Psoas muscle (tissue), 8 donors: ENCODE measurements at places on chromosomes 3 and 15. TPM values are rescaled to one million over a fixed set of nuclear protein-coding genes. Genes with fewer than 3 reads are reported as not detected.

- no peak for DNase-seq
These were observed 2.7 kb downstream of the VGLL3 start for GRCh38 chr3:86988235-86988634.

C2CD4A gene
- 0.11 TPM for total RNA-seq

DNA sequence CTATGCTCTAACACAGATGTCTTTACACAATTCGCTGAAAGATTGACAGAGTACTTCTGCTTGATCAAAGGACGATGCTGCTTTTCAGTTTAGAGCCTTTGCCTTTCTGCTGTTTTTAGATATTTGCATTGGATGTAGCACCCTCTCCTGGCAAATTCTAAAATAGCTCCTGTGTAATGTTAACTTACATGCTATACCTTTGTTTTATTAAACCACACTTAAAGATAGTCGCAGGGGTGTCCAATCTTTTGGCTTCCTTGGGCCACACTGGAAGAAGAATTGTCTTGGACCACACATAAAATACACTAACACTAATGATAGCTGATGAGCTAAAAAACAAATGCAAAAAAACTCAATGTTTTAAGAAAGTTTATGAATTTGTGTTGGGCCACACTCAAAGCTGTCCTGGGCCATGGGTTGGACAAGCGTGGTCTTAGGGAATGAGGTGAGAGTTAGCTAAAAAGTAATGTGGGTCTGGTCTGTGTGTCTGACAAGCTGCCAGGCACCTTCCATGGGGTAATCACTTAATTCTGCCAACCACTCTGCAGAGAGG lies 62.9 kb downstream of the ATG7 start:
- DNase-seq, result no peak

DNA sequence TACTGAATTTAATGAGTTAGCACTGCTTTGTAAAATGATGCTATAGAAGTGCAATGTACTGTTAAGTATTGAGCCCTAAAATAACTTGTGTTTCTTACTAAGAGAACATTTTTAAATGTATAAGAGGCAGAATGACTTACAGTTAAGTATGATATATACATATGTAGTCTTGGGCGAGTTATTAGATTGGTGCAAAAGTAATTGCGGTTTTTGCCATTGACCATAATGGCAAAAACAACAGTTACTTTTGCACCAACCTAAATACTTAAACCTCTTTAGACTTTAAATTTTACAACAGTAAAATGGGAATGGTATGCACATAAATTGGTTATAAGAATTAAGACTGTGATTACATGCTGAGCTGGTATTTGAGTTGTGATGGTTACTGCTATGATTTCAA lies 79.8 kb downstream of the CNTN3 start:
- DNase-seq, result no peak

DNA sequence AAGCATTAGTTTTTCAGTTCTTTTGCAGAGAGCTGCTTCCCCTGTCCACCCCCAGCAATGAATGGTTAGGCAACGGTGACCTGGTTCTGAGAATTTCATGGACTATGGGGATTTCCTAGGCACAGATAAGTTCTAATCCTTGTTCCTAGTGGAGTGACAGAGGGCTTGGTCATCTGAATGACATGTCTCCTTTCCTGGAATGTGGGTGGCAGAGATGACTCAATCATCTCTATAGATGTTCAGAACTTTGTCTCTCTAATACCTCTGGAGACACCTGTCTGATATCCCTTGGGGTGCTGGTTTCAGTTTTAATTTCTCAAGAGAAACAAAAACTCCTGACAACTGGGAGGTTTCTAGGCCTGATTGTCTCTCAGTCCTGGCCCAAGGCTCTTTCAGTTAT lies 10.4 kb downstream of the PLA2G4E start:
- DNase-seq, result no peak

TERC gene
- total RNA-seq, result 0.75 TPM

PRRT3 gene
- 1.9 TPM for total RNA-seq

XCR1 gene
- total RNA-seq, result 0.06 TPM

COL6A5 gene
- total RNA-seq, result not detected

GRCh38 chr3:183497313-183497712 lies 58.2 kb downstream of the KLHL6 start:
- no peak for DNase-seq

ACKR4 gene
- 0.12 TPM for total RNA-seq

- no peak for DNase-seq
These were observed 5.2 kb downstream of the NKTR start for GRCh38 chr3:42605546-42606173.

GRCh38 chr3:166955201-166955939 lies 424.7 kb downstream of the ZBBX start:
- no peak for DNase-seq

GRCh38 chr15:80999623-81000036 lies 1.1 kb upstream of the TLNRD1 start:
- DNase-seq, result no peak

TASOR gene
- total RNA-seq, result 19.2 TPM

- no peak for DNase-seq
These were observed 95.2 kb downstream of the SEMA6D start for GRCh38 chr15:47812470-47812999.

DHX36 gene
- total RNA-seq, result 52.4 TPM

SLC51A gene
- 0.39 TPM for total RNA-seq

- DNase-seq, result peak; percentile 35
These were observed 237.0 kb downstream of the UACA start for GRCh38 chr15:70526221-70526973.

GRCh38 chr3:195886181-195887141 lies 21.9 kb downstream of the TNK2 start:
- peak; percentile 49 for DNase-seq

GRCh38 chr15:83928392-83928734 lies 274.4 kb downstream of the ADAMTSL3 start:
- DNase-seq, result no peak

DNA sequence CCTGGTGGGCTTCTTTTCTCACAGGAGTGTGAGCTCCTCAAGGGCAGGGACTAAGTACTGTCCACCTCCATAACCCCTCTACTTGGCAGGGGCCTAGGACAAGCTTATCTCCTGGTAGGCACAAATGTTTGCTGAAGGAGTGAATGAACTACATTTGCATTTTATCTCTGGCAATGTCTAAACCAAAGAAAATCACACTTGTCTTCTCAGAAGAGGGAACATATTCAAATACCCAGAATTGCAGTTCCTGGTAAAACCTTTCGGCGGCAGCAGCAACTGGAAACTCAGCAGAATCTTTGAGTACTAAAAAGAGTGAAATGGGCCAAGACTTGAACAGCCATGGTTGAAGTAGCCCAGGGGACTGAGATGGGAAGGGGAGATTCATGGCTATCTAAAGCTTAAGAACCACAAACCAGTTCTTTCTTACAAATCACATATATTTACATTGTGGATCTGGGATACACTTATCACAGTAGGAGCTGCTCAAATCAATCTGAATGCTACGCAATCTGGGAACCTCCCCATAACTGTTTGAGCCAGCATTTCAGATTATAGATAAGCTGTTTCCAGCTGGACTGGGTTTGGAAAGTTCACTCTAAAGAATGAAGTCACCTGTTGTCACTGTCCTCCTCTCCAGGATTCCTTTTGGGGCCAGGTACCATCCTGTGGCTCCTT lies 18.7 kb upstream of the PTPN9 start:
- DNase-seq, result no peak

- no peak for DNase-seq
These were observed 155.4 kb downstream of the ADAMTS17 start for GRCh38 chr15:100186366-100186765.

DNA sequence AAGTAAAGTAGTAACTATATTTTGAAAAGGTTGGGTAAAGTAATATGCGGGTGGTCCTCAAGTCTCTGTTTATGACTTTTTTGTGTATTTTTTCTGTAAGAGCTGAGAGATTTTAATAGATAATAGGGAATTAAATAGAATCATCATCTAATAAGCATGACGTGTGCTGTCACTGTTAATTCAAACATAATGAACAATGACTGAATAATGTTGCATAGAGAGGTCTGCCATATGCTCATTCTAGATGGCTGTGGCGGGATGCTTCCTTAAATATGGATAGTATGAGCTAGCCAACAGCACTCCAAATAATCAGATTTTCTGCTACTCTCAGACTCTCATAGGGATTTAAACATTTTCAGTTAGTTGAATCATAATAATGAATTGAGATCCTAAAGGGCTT lies 302.8 kb upstream of the RBMS3 start:
- DNase-seq, result no peak

ANKRD63 gene
- not detected for total RNA-seq

DNA sequence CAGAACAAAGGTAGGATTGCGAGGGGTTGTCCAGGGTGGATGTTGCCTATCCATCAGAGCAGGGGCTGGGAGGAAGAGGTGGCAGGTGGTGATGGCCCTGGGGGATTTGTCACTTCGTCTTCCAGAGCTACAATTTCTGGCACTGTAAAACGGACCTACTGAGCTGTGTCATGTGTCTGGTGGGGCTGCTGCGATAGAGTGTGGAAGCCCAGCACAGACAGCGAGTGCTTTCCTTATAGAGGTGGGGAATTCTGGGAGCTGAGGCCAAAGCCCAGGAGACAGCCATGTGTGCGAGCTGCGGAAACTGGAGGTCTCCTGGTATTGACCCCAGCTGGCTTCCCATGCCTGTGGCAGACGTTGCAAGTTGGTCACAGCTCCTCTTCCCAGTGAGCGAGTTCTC lies 61.2 kb upstream of the SEC22A start:
- no peak for DNase-seq

SMCO1 gene
- total RNA-seq, result 7.3 TPM

- DNase-seq, result no peak
These were observed 45.6 kb downstream of the CDAN1 start for GRCh38 chr15:42691308-42691707.

- no peak for DNase-seq
These were observed 58.6 kb downstream of the DRD3 start for GRCh38 chr3:114120211-114120610.

DNA sequence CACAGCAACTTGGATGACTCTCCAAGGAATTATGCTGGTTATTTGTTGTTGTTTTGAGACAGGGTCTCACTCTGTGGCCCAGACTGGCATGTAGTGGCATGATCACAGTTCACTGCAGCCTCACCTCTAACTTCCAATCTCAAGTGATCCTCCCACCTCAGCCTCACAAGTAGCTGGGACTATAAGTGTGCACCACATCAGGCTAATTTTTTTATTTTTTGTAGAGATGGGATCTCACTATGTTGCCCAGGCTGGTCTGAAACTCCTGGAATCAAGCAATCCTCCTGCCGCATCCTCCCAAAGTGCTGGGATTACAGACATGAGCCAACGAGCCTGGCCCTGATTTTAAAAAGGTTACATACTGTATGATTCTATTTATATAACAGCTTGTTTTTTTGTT lies 63.0 kb downstream of the RBPMS2 start:
- DNase-seq, result no peak
